ENCODE measurements at places on chromosomes 4 and X. TPM values are rescaled to one million over a fixed set of nuclear protein-coding genes. Genes with fewer than 3 reads are reported as not detected.

PAK3 gene
- 1.3 TPM for total RNA-seq

CDKL2 gene
- 2.3 TPM for total RNA-seq

PCDH7 gene
- total RNA-seq = 9.0 TPM

- no peaks in the 10 kb centered on the region for H3K27me3 ChIP-seq
- no peaks in the 10 kb centered on the region for H3K4me1 ChIP-seq
- no peak for DNase-seq
- H3K27ac ChIP-seq = no peak overlapping the region
These were observed 79.2 kb downstream of the TRIML1 start for GRCh38 chr4:188218392-188218791.

- no peaks in the 10 kb centered on the region for H3K27me3 ChIP-seq
- no peak overlapping the region for H3K27ac ChIP-seq
- no peaks in the 10 kb centered on the region for H3K4me1 ChIP-seq
- H3K4me3 ChIP-seq = no peak overlapping the region
- no peaks in the 10 kb centered on the region for H3K36me3 ChIP-seq
- no peak for DNase-seq
These were observed 92.1 kb downstream of the RELL1 start for GRCh38 chr4:37594099-37594498.
